Foreskin keratinocyte (primary cell): ENCODE measurements at places on chromosomes 7 and 10. TPM values are rescaled to one million over a fixed set of nuclear protein-coding genes. Genes with fewer than 3 reads are reported as not detected.

DNA sequence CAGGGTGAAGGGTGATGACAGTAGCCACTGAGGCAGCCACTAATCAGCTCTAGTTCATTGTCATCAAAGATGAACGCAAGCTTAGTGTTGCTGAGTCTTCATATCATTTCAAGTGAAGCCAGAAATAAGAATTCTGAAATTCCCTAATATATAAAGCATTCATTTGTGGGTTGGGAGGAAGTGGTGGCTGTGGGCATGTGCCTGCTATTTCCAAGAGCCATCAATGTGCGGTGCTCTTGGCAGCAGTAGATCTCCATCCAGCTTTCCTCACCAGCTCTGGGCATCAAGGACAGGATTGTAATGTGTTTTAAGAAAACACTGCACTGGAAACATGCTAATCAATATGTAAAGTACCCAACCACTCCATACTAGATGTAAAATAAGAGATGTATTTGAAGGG is 202.5 kb upstream of the AHR start:
- DNase-seq: no peak

- no peak for DNase-seq
Observed at GRCh38 chr10:42635098-42635497, 3.3 kb downstream of the ZNF33B start.

DNA sequence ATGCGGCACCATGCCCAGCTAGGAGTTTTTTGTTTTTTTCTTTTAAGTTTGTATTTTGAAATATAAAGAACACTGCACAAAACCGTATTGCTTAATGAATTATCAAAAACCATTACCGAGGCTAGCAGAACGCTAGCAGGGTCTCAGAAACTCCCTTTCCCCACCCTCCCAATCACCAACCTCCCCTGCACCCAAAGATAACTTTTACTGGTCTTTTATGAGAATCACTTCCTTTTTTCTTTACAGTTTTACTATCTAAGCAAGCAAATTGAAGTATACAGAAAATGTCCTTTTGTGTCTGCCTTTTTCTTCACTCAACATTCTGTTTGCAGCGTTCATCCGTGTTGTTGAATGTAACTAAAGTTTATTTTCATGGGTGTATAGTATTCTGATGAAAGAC is 13.4 kb downstream of the HIP1 start:
- DNase-seq: no peak

Gene CLCN1
- polyA plus RNA-seq: 0.02 TPM in 1 of 2 replicates, not detected in the other

Gene PPP1R17
- polyA plus RNA-seq: not detected in 2 replicates
